ENCODE measurements at places on chromosomes 7 and 10.
A peak's percentile ranks its signal among the peaks of the same experiment; 100 is the strongest.

DNA sequence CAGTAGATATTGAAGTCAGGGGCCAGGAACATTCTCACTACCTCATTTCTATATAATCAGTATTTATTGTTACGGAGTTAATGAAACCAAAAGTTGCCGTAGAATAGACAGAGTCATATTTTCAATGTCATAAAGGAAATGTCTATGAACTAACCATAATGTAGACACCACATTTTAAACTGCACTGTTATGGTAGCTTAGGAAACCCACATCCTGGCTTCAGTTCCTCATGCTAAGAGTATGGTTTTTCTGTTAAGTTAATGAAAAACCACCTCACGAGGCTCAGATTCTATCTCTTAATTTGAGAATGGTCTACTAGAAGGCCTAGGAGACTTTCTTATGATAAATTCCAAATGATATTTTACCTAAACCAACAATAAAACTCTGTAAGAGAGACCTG, 166.5 kb downstream of the TMEM26 start:
- no peaks in the 10 kb centered on the region for H3K4me1 ChIP-seq
- DNase-seq, result no peak
- H3K4me3 ChIP-seq, result no peak overlapping the region

DNA sequence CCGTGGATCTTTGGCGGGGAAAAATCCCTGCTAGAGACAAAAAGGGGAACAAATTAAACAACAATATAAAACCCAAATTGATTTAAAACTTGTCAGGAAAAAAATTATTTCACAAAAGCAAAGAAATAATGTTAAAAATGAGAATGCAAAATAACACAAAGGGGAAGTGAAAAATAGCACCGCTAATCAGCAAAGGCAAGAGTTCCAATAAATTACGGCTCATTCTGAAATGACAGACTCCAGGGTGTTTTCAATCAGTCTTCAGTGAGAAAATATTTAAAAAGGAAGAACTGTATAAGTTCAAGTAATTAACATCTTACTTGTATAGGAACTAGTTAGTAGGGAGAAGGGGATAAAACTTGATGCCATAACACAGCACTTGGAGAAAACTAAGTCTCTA, 336.8 kb downstream of the LRRTM3 start:
- DNase-seq, result no peak
- no peaks in the 10 kb centered on the region for H3K27me3 ChIP-seq
- no peak overlapping the region for H3K27ac ChIP-seq
- H3K4me3 ChIP-seq, result no peak overlapping the region
- H3K4me1 ChIP-seq, result no peaks in the 10 kb centered on the region

DNA sequence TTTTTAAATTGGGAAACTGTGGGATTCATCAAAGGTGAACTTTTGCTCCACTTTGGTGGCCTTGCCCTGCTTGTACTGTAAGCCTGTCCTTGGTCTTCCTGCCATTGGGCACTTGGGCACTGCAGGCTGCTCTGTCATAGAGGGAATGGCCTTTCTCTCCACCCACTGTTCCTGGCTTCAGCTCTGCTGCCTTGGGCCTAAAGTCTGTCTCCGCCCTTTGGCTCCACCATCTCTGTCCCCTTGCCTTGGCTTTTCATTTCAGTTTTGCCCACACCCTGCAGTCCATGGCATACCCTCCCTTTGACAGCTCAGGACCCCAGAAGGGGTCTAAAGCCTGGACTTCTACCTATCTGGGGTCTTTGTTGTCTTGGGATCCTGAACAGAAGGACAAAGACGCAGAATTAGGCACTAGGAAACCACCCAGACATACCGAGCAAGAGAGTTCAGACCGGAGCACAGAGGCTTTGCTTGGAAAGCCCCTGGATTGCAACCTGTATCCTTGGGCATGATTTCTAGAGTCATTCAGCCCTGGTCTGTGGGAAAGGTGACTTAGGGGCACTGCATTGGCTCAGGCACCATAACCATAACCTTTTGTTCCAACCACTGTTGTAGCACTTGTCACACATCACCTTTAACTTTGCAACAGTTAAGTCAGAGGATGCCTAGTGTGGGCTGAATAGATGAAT, 5.2 kb upstream of the ARHGAP22 start:
- DNase-seq, result no peak
- no peaks in the 10 kb centered on the region for H3K27me3 ChIP-seq
- no peaks in the 10 kb centered on the region for H3K36me3 ChIP-seq
- no peaks in the 10 kb centered on the region for H3K4me1 ChIP-seq
- H3K27ac ChIP-seq, result no peak overlapping the region

DNA sequence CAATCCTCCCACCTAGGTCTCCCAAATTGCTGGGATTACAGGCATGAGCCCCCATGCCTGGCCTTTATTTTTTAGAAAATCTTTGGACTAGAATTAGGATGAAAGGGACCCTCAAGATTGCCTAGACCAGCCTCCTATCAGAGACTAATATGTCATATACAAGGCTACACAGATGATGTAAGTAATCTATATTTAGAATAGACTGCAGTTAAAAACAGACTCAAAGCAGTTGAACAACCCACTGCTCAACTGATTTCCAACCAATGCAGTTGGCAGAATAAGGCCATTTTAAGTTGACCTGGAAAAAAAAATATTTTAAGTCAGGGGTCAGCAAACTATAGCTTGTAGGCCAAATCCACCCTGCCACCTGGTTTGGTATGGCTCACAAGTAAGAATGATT, 27.7 kb downstream of the PSPH start:
- no peaks in the 10 kb centered on the region for H3K27me3 ChIP-seq
- H3K36me3 ChIP-seq, result no peaks in the 10 kb centered on the region
- no peak overlapping the region for H3K4me3 ChIP-seq
- no peak overlapping the region for H3K27ac ChIP-seq
- no peaks in the 10 kb centered on the region for H3K4me1 ChIP-seq
- no peak for DNase-seq

- no peaks in the 10 kb centered on the region for H3K4me1 ChIP-seq
- H3K4me3 ChIP-seq, result no peak overlapping the region
- H3K27ac ChIP-seq, result no peak overlapping the region
- H3K36me3 ChIP-seq, result no peaks in the 10 kb centered on the region
- no peak for DNase-seq
Measured at GRCh38 chr10:93131986-93132385, 58.3 kb downstream of the CYP26A1 start.

DNA sequence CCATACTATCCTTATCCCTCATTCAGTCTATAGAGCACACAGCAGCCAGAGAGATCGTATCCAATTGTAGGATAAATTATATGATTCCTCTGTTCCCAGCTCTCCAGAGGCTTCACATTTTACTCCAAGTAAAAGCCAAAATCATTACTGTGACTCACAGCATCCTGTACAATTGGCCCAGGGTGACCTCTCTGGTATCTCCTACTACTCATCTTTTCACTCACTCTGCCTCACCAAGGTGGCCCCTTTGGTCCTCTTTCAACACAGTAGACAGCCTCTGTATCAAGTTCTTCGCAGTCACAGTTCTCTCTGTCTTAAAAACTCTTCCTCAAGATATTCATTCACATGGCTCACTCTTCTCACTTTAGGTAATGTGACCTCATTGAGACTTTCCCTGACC, 72.6 kb upstream of the LSM8 start:
- no peak overlapping the region for H3K27ac ChIP-seq
- no peaks in the 10 kb centered on the region for H3K4me1 ChIP-seq
- H3K36me3 ChIP-seq, result no peaks in the 10 kb centered on the region
- no peaks in the 10 kb centered on the region for H3K27me3 ChIP-seq

- DNase-seq, result peak; percentile 29
- H3K36me3 ChIP-seq, result no peaks in the 10 kb centered on the region
- no peak overlapping the region for H3K4me3 ChIP-seq
- H3K4me1 ChIP-seq, result peaks cover 4% of the 10 kb centered on the region
- H3K27me3 ChIP-seq, result no peaks in the 10 kb centered on the region
Measured at GRCh38 chr7:87312215-87312865, 33.1 kb upstream of the CROT start.

GRCh38 chr10:98433371-98433770, 13.4 kb downstream of the HPS1 start:
- H3K4me3 ChIP-seq, result no peak overlapping the region
- H3K36me3 ChIP-seq, result no peaks in the 10 kb centered on the region
- no peaks in the 10 kb centered on the region for H3K27me3 ChIP-seq
- no peak for DNase-seq
- H3K27ac ChIP-seq, result no peak overlapping the region
- no peaks in the 10 kb centered on the region for H3K4me1 ChIP-seq

DNA sequence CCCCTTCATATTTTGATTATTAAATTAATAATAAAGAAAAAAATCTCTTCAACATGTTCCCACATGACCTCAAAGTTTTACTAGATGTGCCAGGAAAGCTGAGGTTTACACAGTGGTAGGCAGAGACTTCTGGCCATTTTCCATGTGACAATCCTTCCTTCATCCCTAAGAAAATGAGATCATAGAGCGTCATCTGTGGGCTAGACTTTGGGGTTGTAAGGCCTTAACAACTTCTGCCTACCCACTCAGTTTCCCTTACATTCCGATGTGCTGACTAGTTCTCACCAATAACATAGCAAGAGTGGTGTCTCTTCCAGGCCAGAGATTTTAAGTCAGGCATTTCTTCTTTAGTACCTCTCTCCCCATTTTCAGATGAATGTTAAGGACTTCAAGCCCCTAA, 171.1 kb upstream of the PHF14 start:
- DNase-seq, result no peak
- no peaks in the 10 kb centered on the region for H3K4me1 ChIP-seq
- peak overlapping the region; percentile 58 for H3K27ac ChIP-seq
- no peaks in the 10 kb centered on the region for H3K27me3 ChIP-seq
- no peaks in the 10 kb centered on the region for H3K36me3 ChIP-seq

- peaks cover 5% of the 10 kb centered on the region for H3K27me3 ChIP-seq
- H3K36me3 ChIP-seq, result no peaks in the 10 kb centered on the region
- DNase-seq, result no peak
Measured at GRCh38 chr7:156438011-156438410, 202.6 kb upstream of the RNF32 start.

DNA sequence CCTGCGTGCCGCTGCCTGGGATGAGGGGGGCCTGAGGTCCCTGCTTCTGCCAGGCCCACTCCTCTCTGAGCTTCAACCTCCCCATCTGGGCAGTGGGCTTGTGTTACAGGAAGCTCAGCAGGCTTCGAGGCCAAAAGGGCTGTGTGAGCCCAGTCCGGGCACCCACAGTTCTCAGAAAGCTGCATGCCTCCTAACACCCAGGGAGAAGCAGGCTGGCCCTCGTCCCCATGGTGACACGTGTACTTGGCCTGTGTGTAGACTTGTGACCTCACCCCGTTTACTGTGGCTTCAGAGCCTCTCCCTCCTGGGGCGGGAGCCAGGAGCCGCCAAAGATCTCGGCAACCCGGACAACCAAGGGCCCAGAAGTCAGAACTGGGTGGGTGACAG, 2.2 kb upstream of the GRIFIN start:
- H3K4me3 ChIP-seq, result peak overlapping the region; percentile 7
- peak overlapping the region; percentile 80 for H3K27ac ChIP-seq
- no peaks in the 10 kb centered on the region for H3K36me3 ChIP-seq
- peaks cover 19% of the 10 kb centered on the region for H3K4me1 ChIP-seq
- DNase-seq, result peak; percentile 91

DNA sequence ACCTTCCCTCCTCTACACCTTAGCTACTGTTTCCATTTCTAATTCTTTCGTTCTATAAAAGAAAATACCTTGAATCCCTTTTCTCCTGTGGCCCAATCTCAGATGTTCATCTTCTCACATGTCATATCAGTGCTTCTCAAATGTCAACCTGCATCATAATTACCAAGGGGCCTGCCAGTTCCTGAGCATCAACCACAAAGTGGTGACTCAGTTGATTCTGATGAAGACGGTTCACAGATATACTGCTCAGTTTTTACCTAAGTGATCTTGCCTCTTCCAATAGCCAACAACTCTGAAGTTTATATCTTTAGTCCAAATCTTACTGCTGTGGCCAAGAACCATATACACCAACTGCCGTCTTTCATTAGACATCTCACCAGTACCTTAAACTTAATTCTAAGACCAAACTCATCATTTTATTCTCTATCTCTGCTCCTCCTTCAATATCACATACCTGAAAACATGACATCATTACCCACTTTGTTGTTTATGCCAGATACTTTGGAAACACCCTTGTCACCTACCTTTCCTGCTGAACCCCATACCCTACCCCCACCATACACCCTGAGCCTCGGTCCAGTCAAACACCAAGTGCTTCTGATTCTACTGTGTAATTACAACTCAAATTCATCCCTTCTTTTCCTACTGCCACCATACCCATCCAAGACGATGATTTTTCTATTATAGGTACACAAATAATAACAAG, 115.5 kb downstream of the LMBR1 start:
- no peak overlapping the region for H3K27ac ChIP-seq
- H3K4me3 ChIP-seq, result no peak overlapping the region
- no peaks in the 10 kb centered on the region for H3K36me3 ChIP-seq
- H3K4me1 ChIP-seq, result no peaks in the 10 kb centered on the region
- DNase-seq, result no peak
- no peaks in the 10 kb centered on the region for H3K27me3 ChIP-seq
